Fibroblast of mammary gland (primary cell): ENCODE measurements at places on chromosomes 7 and 10.

DNA sequence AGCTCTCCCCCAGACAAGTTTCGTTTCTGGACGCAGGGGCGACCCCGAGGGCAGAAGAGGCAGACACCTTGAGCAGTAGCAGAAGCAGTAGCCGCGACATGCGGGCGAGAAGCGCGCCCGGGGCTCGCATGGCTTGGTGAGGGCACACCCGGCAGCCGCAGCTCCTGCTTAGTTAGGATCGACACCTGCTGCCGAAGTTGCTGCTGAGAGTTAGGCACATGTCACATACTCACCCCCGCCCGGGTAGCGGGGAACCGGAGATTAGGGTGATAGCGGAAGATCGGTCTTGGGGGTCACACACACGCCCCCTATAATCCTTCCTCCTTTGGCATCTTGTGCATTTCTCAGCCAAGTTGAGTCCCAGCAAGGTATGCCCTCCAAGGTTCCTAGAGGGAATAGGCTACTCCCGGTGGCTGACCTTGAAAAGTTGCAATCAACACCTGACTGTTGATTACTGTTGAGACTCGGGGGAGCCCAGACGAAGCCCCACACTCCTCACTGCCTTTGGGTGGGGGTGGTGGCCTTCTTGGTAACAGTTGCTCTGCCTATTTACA, 668 bp downstream of the GPR37 start:
- DNase-seq = no peak

DNA sequence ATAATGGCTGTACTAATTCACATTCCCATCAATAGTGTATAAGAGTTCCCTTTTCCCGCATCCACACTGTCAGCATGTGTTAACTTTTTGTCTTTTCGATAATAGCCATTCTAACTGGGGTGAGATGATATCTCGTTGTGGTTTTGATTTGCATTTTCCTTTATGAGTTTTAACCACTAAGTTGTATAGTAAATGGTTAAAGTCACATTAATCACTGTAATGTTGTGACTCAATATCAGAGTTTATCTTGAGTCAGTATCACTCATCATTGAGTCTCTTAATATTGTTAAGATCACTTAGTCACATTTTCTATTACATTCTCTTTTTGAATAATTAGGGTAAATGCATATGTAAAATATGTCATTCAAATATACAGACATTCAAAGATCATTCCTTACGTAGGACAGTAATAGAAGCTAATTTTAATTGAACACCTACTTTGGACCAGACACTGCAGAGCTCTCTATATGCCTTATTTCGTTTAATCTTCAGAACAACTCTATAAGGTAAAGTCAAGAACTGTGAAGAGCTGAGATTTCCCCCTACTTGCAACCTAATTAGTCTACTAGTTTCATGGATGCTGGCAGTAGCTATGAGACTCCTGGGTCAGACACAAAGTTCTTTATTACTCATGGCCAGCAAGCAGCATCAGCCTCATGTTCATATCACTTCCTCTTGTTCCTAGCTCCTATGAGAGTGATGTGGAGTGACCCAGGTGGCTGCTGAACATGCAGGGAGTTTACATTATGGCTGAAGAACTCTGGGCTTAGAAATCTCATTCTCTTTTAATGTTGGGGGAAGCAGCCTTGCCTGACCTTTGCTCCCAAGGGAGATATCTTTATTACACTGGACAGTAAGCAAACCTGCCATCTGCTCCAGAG, 30.5 kb downstream of the CREB5 start:
- DNase-seq = peak; percentile 60

GRCh38 chr7:4833691-4834600, 27.9 kb downstream of the PAPOLB start:
- DNase-seq = no peak

GRCh38 chr10:7787150-7787856, 490 bp downstream of the KIN start:
- peak; percentile 31 for DNase-seq

GRCh38 chr10:125190414-125190813, 30.1 kb upstream of the CTBP2 start:
- no peak for DNase-seq

GRCh38 chr10:17023386-17024298, 106.0 kb downstream of the CUBN start:
- DNase-seq = peak; percentile 100

DNA sequence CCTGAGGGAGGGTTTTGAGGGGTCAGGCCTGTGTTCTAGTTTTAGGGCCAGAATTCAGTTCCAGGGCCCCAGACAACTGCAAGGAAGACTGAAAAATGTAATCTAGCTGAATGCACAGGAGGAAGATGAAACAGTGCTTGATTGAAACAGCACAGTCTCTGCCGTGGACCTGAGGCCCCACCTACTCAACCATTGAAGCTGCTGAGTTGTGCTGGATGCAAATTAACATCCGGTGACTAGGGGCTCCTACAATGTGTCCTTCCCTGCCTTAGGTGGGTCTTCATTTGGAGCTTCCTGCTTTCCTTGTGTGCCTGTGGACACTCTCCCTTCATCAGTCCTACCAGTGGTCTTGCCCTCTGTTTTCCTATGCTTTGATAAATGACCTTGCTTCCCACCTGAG, 5.7 kb downstream of the GLRX3 start:
- no peak for DNase-seq

- peak; percentile 71 for DNase-seq
Observed at GRCh38 chr7:43954524-43955228, 28.4 kb downstream of the UBE2D4 start.
